ENCODE measurements at places on chromosomes 13 and 19.

DNA sequence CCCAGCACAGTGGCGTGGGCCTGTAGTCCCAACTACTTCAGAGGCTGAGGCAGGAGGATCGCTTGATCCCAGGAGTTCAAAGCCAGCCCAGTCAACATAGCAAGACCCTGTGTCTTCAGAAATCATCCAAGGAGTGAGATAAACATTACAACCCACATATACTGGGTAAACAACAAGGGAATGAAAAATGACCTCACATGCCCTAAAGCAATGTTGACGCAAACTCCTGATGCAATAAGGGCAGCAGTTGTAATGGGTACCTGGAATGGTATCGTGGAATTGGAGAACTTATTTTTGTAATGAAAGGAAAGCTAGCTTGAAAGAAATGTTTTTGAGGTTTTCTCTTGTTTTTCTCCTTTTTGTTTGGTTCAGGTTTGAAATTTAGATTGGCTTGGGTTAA is 24.5 kb upstream of the LGALS16 start:
- no peak for DNase-seq

- DNase-seq: no peak
These were observed 30.2 kb upstream of the TRPC4 start for GRCh38 chr13:37899753-37900152.

- DNase-seq: no peak
These were observed 1.0 kb upstream of the CTXN1 start for GRCh38 chr19:7926727-7927604.

GRCh38 chr13:28658539-28658795 is 463 bp upstream of the POMP start:
- no peak for DNase-seq

DNA sequence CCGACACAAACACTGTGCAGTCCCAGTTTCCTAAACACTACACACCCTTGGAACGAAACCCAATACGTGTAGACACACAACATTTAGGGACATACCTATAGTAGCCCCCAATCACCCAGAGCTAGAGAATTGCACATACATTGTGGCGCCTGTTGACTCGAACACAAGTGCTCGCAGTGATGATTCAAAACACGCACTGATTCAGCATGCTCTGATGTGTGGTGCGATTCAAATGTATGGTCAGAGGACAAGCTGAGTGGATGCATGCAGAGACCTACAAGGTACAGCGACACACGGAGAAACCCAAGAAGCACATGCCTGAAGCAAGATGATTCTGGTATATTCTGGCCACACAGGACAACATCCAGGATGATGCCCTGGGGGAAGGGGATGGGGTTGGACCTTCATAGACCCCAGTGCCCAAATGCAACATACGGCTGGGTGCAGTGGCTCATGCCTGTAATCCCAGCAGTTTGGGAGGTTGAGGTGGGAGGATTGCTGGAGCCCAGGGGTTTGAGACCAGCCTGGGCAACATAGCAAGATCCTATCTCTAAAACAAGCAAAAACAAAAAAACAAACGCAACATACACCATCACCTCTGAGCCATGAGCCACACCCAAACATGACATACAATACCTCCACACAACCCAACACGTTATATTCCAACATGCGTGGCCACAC is 997 bp upstream of the KCNN4 start:
- no peak for DNase-seq

DNA sequence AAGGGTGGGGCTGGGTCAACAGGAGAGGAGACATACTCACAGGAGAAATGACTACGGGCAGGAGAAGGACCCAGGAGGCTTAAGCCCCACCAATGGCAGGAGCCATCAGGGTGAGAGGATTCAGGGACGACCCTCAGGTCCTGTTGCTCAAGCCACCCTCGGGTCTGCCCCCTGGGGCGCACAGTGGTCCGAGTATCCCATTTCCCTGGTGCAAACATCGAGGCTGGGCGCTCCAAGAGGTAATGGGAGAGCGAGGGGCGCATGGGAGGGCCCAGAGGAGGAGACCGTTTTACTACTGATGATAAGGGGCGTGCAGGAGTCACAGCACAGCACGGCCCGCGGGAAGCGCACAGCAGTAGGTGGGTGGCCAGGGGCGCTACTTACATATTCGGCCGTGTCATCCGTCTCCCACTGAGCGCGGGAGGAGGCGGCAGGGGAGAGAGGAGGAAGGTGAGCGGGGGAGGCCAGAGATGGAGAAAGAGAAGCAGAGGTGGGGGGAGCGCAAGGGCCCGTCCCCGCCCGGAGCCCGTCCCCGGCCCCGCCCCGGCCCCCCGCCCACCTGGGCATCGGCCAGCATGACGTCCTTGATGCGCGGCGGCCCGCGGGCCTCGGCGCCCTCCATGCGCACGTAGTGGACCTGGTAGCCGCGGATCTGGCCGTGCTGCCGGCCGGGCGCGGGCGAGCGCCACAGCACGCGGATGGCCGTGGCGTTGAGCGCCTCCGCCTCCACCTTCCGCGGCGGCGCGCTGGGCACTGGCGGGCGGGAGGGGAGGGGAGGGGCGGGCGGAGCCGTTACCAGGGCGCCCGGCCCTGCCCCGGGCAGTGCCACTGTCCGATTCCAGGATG is 111.5 kb downstream of the PTPRS start:
- peak; percentile 66 for DNase-seq

GRCh38 chr13:40637643-40638042 is 28.8 kb downstream of the FOXO1 start:
- DNase-seq: no peak

- DNase-seq: no peak
These were observed 228.1 kb downstream of the FGF9 start for GRCh38 chr13:21898945-21899344.

GRCh38 chr19:3406571-3407111 is 40.3 kb downstream of the NFIC start:
- no peak for DNase-seq

- no peak for DNase-seq
These were observed 60.0 kb upstream of the LRCH1 start for GRCh38 chr13:46492946-46493345.

- peak; percentile 37 for DNase-seq
These were observed 2.7 kb downstream of the RFX1 start for GRCh38 chr19:14003251-14004055.

DNA sequence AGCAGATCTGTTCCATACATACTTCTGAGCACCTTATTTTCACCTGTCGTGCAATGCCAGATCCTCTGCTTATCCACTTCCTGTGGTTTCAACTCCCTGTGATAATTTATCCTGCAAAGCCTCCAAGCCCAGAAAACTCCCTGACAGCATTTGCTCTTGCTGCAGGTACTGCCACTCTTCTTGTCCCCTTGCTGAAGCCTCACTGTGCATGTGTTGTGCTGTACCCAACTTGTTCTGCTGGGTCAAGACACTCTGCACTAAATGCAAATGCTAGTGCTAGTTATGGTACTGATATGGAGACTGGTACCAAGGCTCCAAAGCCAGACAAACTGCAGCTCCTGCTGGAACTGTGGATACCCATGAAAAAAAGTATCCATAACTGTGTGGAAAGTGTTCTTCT is 315.4 kb upstream of the MIR17HG start:
- no peak for DNase-seq

GRCh38 chr19:49567861-49568441 is 12.4 kb downstream of the NOSIP start:
- DNase-seq: no peak

- DNase-seq: no peak
These were observed 36.4 kb upstream of the IGSF23 start for GRCh38 chr19:44576843-44577565.

DNA sequence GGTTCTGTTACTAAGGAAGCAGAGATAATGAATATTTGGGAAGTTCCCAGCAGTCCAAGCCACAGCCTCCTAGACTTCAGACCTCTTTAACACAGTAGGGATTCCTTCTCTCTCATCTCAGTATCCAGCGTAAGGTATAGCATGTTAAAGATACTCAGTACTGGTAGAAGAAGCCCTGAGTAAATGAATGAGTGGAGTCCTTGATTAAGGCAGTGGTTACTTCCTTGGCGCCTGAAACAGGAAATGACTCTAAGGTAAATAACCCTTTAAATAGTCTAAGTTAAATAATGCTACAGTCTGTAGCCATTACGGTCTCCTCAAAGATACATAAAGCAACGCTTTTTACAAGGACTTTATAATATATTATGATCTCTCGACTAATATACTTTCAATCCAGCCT is 650.8 kb upstream of the MIR17HG start:
- no peak for DNase-seq

DNA sequence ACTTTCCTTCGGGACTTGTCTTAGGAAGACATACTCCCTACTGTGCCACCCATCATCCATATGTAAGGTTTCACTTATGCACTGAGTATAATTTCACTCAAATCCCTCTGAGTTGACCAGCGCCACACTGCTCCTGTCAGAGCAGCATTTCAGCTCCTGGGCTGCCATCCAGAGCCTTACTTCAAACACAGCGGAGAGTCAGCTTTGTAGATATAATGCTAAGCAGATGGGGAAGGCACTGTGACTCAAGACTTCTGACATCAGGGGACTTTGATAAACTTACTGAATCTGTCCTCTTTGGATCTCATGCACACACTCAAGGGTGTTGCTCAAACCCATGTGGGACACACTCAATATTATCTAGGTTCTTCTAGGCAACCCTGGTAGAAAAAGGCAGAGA is 34.9 kb downstream of the DOCK9 start:
- no peak for DNase-seq

DNA sequence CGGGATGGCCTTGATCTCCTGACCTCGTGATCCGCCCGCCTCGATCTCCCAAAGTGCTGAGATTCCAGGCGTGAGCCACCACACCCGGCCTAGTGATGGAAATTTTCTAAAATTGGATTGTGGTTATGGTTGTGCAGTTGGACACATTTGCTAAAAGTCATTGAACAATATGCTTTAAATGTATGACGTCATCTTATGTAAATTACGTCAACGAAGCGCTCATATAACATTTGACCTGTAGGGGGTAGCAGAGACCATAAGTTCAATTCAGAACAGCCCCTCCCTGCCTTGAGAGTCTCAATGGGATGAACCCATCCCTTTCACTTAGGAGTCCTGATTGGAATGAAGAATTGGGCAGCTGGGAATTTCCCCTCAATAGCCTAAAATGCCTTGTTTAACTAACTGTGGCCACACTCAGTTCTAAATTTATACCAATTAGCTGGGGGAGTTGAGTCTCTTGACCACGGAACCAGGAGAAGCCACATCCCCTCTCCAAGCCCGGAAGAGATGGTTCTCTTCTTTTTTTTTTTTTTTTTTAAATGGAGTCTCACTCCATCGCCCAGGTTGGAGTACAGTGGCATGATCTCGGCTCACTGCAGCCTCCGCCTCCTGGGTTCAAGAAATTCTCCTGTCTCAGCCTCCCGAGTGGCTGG is 15.2 kb upstream of the TLE6 start:
- no peak for DNase-seq
